NCI-H1417 treated with DMSO at 0.1 percent for 48 hours (cell line): ENCODE measurements at places on chromosomes 16 and 17.

DNA sequence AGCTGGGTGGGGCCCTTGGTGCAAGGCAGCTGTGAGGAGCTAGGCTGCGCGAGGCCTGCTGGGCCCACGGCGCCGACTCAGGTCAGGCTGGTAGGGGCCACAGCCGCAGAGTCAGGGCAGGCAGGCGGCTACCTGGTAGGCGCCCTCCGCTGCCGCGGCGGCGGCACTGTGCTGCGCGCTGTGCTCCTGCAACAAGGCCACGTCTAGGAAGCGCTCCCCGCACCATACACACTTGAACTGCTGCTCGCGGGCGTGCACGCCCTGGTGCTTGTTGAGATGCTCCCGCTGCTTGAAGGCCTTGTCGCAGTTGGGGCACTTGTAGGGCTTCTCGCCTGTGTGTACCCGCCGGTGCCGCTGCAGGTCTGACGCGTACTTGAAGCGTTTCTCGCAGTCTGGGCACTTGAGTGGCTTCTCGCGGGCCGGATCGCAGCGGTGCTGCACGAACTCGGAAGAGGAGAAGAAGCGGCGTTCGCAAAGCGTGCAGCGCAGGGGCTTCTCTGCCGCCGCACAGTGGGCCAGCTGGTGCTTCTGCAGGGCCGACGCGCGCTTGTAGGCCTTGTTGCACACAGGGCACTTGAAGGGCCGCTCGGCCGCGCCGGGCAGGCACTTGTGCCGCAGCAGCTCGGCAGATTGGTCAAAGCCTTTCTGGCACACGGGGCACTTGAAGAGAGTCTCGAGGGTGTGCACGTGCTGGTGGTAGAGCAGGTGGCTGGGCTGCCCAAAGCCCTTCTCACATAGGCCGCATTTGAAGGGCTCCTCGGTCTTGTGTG lies 3.9 kb downstream of the ZNF319 start:
- no peak for DNase-seq

DNA sequence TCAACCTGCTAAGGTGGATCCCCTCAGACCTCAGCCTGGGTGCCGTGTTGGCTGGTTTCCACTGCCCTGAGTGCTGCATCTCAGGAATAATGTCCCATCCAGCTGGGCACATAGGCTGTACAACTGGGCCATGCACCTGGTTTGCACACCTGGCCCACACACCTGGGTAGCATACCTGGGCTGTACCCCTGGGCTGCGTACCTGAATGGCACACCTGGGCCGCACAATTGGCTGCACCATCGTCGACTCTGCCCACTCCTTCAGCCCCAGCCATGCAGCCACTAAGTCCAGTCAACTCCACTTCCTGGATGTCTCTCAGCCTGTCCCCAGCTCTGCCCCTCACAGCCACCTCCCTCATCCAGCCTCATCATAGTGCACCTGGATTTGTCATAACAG lies 7.9 kb downstream of the SLC5A10 start:
- DNase-seq, result no peak

DNA sequence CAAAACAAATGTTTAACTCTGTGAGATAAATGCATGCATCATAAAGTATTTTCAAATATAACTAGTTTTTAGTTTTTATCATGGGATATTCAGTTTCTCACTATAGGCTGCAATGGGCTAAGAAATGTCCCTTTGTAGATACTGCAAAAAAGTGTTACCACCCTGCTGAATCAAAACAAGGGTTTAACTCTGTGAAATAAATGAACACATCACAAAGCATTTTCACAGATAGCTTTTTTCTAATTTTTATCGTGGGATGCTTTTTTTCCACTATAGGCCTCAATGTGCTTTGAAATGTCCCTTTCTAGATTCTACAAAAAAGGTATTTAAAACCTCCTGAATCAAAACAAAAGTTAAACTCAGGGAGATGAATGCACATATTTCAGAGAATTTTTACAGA lies 541.1 kb downstream of the KCNJ18 start:
- DNase-seq, result no peak

- no peak for DNase-seq
Measured at GRCh38 chr17:75983501-75984181, 4.6 kb downstream of the TEN1 start.

DNA sequence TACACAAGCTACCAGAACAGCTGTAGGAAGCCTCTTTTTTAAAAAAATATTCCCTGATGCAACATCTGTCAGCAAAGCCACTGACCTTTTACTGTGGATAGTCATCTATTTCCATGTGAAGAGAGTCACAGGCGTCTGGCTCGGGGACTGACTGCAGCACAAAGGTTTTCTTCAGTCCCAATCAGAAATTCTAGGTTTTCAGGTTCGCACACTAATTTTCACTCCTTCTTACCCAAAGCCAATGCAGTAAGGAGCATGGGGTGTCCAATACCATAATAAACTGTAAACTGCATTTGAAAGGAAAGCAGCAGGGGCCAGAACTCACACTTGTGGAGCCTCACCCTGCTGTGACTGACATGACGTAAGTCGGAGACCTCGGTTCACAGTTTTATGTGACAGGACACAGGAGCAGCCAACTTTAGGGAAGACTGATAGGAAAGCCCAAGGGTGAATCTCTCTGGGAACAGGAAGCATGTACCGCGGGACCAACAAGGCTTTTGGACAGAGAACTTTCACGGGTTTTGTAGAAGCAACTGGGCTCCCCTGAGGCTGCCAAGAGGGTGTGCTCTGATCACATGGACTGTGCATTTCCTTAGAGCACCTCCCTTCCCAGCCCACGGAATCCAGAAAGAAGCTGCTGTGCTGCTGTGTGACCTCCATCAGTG lies 9.1 kb upstream of the TMEM100 start:
- DNase-seq, result no peak

GRCh38 chr17:79002291-79002690 lies 7.3 kb downstream of the CANT1 start:
- DNase-seq, result no peak

- DNase-seq, result no peak
Measured at GRCh38 chr17:75153780-75154194, 525 bp downstream of the JPT1 start.

- DNase-seq, result no peak
Measured at GRCh38 chr17:42323268-42323773, 35.0 kb downstream of the STAT5A start.

DNA sequence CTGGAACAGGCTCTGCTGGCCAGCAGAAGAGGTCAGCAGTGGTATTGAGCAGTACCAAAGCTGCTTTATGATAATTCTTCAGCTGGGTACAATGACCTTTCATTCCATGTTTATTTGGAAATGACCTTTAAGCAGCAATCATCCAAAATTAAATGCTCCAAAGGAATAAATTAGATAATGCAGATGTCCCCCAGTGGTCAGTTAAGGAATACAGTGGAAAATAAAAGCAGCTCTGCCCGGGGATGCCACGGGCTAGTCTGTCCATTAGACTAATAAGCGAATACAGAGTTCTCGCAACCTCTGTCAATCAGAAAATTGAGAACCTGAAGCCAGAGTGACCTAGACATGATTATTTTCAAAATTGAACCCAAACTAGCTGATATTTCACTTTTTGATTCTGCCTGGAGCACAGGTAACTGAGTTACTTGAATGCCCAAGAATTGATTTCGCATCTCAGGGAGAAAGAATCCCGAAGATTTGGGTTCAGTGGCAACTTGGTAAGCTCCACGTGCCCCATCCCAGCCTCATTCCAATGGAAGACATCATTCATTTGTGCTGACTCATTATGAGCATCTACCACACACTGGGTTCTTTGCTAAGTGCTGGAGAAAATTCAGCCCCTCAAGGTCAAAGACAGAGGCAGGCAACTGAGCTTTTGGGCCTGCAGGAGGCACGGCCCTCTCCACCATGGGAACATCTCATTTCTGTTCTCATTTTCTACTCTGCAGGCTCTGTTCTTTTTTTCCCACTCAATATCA lies 34.4 kb upstream of the SLC39A11 start:
- DNase-seq, result no peak

- DNase-seq, result no peak
Measured at GRCh38 chr17:48384164-48384563, 45.9 kb downstream of the SKAP1 start.

- DNase-seq, result no peak
Measured at GRCh38 chr17:77422104-77422747, 281.5 kb downstream of the SEC14L1 start.

GRCh38 chr16:25063102-25063501 lies 47.9 kb upstream of the ARHGAP17 start:
- DNase-seq, result no peak
